Stimulated activated naive B cell treated with anti-CD40 and anti-IgM and Interleukin-4, amounts not matched to agents 10 μg/mL and 1 μg/mL and 100 μg/mL, for 72 hours (primary cell): ENCODE measurements at places on chromosomes 5 and 9.

- peak; percentile 37 for DNase-seq
These were observed 44.5 kb downstream of the AGXT2 start for GRCh38 chr5:35003018-35003957.

DNA sequence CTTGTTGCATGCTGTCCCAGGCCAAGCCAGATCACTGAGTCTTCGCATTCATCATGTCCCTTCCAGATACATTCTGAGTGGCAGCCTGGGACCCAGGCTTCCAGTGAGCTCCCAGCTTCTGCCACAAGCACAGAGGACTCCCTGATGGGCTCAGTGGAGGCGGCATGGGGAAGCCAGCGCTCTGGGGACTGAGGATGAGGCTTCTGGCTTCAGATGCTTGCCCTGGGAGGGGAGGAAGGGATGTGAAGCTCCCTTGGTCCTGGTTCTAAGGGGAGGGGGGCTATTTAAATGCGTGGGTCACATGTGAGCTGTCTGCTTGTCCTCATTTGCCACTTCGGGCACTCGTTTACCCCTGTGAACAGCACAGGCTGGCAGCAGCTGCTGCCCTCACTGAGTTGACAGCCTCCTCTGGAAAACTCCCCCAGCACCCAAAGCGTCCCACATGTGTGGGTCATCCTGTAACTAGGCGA, 174.0 kb downstream of the NR3C1 start:
- no peak for DNase-seq

DNA sequence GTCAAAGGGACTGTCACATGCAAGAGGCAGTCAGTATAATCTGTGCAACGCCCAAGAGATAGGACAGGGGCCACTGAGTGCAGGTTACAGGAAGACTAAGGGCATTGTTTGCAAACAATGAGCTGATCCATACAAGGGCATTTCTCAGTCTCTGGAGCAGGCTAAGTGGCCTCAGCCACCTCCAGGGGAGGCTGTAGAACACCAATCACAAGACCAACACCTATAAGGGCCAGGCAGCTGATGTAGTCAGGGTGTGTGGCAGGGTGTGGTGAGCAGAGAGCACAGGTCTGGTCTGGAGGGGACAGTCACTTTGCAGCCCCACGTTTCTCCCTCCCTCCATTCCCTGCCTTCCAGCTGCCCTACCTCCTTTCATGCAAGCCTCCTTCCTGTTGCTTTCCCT, 83.2 kb upstream of the ADRA1B start:
- no peak for DNase-seq

DNA sequence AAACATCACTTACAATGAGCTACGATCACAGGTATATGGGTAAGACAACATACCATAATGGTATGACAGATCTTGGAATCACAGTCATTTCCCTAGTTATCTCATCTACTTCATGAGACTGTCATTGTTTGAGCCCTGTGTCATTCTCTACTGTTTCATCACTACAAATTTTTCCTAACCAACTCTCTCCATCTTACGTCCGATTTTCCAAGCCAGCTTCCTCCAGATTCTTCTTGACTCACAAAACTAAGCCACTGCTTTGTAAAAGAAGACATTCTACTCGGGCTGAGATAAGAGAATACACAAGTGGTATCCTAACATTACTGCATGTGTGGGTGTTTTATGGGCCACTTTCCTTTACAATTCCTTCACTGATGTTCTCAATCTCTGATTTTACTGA, 49.6 kb downstream of the SERINC5 start:
- no peak for DNase-seq

GRCh38 chr5:76294573-76294972, 108.5 kb upstream of the IQGAP2 start:
- DNase-seq: no peak

- DNase-seq: no peak
These were observed 70.3 kb upstream of the CNTLN start for GRCh38 chr9:17064558-17064957.

- DNase-seq: no peak
These were observed 1.5 kb downstream of the LCN10 start for GRCh38 chr9:136740971-136741882.

DNA sequence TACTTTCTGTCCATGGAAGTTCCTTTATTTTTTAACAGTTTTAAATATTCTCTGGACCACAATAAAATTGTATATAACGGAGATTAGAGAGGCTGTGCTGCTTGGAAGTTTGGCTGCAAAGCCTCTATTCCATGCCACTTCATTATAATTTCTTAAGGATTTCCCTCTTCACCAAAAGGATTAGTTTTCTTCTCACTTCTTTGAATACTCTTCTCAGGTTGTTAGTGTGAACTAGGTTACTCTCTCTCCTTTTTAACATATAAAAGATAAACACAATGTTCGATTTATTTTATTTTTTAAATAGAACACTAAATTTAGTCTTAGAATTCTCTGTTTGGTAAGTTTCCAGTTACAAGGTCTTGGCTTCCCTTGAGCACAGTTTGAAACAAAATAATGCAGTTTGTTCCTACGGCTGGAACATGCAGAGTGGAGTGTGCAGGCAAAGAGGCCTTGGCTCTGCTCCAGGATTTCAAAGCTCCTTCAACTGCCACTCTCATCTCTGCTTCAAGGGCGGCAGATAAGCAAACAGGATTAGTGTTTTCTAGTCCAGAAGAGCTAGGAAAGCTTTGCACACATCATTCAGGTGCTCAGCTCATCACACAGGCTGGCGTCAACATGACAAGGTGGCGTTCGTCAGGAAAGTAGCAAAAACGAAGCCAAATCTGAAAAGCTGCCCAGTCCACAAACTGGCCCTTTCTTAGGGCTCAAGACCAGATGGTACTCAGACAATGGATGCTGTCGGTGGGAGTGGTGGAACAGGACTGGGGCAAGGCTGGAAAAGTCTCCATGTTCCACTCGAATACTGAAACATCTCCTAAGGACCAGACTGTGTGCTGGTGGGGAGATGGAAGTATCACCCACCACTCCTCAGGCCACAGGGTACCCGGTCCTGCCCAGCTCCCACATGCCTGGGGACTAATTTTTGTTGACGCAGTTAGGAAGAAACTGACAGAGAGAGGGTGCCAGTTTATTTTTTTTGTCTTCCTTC, 286.6 kb downstream of the CRB2 start:
- DNase-seq: no peak

DNA sequence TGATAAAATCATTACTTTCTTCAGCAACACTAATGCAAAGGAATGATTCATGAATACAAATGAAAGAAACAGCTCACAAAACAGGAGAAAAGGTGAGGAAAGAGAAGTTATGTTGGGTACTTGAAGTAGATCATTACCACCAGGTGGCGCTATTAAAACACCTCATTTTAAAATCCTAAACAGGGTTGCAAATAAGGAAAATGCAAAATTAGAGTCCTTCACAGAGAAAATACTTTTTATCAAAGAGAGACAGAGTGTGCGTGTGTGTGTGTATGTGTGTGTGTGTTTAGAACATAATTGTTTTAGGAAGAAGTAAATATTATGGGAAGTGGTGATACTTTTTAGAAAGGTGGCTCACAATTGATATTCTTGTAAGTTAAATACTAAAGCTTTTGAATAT, 49.5 kb upstream of the CD180 start:
- DNase-seq: no peak

DNA sequence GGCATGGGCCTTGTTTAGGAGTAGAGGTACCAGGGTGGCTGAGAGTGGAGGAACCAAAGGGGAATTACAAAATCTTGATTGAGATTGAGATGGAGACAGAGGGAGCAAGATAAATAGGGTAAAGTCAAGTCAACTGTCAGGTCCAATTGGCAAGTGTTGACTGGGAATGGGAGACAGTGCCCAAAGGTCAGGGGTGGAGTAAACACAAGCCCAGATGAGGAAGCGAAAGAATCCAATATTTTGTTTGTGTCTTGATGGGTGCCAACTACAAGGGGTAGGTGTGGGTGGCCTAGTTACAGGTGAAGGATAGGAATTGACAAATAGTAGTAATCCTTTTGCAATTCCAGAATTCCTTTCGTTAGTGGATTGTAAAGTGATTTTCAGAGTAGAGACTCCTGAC, 75.1 kb upstream of the AGXT2 start:
- no peak for DNase-seq

GRCh38 chr5:14739981-14740380, 75.5 kb downstream of the OTULIN start:
- DNase-seq: no peak

- no peak for DNase-seq
These were observed 1.2 kb downstream of the TIFAB start for GRCh38 chr5:135450952-135451351.

- DNase-seq: no peak
These were observed 64.8 kb downstream of the SMIM23 start for GRCh38 chr5:171850324-171850947.

GRCh38 chr5:76615759-76616158, 7.4 kb downstream of the F2RL2 start:
- no peak for DNase-seq

- no peak for DNase-seq
These were observed 7.1 kb downstream of the ZFP2 start for GRCh38 chr5:178902849-178903248.

- DNase-seq: no peak
These were observed 1166.4 kb downstream of the CDH12 start for GRCh38 chr5:21686706-21687105.

- no peak for DNase-seq
These were observed 229.0 kb downstream of the ELAVL2 start for GRCh38 chr9:23596913-23597634.

- no peak for DNase-seq
These were observed 43.7 kb upstream of the ANGPTL2 start for GRCh38 chr9:127166111-127166510.

GRCh38 chr5:118984602-118985001, 3.7 kb downstream of the DTWD2 start:
- no peak for DNase-seq

DNA sequence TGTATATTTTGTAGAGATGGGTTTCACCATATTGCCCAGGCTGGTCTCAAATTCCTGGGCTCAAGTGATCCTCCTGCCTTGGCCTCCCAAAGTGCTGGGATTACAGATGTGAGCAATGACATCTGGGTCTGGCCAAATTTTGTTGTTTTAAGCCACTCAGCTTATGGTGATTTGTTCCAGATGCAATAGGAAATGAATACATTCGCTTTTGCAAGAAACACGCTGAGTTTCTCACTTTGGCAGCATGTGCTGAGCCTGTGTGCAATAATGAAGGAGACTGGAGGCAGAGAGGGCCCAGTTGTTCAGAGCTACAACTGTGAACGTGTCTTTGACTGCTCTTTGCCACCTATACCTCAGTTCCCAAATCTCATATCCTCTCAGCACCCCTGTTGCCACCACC, 56.4 kb downstream of the KIF4B start:
- no peak for DNase-seq

DNA sequence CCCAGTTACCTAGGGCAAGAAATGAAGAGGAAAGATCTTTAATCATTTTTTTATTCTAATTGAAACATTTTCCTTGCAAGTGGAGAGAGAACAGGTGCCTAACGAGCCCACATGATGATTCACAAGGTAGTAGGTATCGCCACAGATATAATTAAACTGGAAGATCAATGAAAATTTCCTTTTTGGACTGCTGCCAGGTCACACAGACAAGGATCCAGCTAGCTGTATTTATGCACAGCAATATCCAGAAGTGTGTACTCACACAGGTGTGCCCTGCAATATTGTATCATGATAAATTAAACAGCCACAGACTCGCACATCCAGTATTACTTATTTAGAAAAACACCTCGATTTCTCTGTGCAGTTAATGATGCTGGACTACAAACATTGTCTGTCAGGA, 294.0 kb upstream of the SMARCA2 start:
- DNase-seq: no peak

- peak; percentile 51 for DNase-seq
These were observed 9.2 kb upstream of the GPRIN1 start for GRCh38 chr5:176619203-176619568.

DNA sequence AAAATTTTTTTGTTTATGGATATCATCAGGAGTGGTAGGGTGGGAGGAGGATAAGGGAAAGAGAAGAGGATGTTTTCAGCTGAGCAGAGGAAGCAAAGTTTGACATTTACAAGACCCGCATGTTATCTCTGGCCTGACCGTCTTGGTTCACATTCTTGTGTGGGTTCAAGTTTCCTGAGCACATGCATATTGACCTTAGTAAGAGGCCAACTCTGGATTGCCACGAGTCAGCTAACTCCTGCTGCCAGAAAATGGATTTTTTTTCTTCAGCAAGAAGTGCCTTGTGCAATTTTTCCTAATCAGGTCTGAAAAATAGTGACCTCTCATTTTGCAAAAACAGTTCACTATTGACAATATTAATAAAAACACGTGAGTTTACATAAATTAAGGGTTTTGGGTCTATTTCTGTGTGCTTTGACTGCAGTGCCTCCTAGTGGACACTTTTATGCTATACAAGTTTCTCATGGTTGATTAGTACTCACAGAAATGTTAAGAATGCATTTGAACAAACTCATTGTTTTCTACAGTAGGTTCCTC, 27.1 kb upstream of the BASP1 start:
- no peak for DNase-seq

DNA sequence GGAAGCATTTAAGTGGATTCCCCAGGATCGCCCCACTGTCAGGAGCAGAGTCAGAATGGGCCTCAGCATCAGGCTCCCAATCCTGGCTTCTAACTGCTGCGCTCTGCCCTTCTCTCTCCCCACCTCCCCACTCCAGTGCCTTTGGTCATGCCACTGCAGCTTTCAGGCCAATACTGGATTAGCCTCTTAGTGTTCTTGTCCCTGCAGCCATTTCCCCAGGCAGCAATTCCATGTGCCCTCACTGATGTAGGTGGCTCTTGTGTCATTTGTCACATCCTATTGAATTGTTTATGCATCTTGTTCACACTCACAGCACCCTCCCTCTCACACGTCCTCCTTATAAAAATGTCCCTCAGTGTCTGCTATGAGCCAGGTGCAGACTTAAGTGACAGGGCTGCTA, 544.2 kb upstream of the DAP start:
- DNase-seq: no peak

- DNase-seq: no peak
These were observed 957.8 kb upstream of the CTNND2 start for GRCh38 chr5:12861886-12862654.

DNA sequence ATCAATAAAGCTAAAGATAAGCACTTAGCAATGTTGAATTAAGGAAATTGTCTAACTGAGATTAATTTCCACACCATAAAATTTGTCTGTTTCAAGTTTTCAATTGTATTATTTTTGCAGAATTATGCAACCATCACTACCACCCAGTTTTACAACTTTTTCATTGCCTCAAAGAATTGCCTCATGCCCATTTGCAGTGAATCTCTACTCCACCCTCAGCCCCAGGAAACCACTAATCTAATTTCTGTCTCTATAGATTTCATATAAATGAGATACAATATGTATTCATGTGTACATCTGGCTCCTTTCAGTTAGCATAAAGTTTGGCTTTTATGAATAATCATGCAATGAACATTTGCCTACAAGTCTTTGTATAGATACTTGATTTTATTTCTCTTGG, 72.9 kb downstream of the PTCD2 start:
- no peak for DNase-seq

DNA sequence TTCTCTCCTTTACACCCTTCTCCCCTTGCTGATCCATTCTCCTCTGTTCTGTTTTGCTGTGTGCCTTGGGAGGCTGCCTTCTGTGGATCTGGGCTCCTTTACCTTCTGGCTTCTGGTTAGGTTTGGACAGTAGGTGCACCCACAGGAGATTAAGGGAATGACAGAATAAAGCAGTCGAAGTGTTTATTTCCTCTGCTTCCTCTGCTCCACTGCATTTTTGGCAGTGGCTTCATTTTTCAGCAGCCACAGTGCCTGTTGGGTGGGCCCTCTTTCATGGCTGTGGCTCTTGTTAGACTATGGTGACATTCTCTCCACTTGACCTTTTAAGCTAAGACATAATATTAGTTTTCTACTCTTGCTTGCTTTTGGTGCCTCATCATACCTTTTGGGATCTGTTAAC, 144.1 kb downstream of the CCDC171 start:
- no peak for DNase-seq

GRCh38 chr9:22790329-22790728, 343.7 kb downstream of the DMRTA1 start:
- DNase-seq: no peak
